ENCODE measurements at places on chromosomes 12 and 14.

DNA sequence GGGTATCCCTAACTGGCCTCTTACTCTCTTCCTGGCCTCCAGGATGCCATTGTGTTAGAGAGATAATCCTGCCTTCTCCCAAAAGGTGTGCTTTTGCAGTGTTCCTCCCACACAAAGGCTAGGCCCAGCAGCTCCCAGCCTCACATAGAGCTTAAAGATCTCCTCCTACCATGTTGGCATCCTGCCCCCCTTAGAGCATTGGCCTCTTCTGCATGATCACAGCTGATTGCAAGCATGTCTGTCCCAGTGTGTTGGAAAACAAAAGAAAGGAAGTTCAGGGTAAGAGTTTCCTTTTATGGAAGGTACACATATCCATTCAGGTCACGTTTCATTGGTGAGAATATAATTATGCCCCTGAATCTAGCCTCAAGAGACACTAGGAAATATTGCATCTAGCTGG, 405.4 kb downstream of the TMTC2 start:
- no peak for DNase-seq

DNA sequence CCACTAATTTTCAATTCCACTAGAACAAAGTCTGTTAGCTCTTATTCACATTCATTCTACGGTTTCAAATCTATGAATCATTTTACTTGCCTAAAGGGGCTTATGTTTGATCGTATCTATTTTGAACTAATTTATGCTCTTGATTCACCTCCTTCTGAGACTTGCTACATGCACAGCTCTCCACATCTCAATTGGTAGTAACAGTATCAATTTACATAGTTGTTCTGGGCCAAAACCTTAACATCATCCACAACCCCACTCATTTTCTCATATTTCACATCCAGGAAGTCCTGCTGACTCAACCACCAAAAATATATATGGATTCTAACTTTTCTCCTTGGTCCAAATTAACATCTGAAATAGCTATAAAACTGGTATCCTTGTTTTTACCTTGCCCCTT, 208.6 kb downstream of the RASSF9 start:
- DNase-seq: no peak

DNA sequence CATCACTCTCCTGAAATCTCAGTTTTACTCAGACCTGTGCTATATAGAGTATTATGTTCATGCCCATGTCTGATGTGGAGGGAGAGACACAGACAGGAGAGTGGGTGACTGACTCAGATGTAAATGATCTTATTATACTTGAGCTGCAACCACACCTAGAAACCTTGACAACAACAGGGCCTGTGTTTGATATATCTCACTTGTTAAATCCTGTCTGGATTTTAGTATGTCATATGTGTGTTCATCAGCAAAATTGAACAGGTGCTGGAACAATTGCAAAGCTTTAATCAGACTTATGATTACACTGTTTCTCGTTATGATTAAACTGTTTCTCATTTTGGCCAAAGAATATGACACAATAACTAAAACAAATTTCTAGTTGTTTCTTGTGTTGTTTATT, 37.7 kb downstream of the DIP2B start:
- DNase-seq: no peak

- DNase-seq: no peak
These were observed 2.2 kb downstream of the CPSF6 start for GRCh38 chr12:69241438-69242092.

All from activated gamma-delta T cell treated with Interleukin-2 at 50 U/mL for 16 hours (primary cell).